ENCODE measurements at places on chromosomes 4 and X.

DNA sequence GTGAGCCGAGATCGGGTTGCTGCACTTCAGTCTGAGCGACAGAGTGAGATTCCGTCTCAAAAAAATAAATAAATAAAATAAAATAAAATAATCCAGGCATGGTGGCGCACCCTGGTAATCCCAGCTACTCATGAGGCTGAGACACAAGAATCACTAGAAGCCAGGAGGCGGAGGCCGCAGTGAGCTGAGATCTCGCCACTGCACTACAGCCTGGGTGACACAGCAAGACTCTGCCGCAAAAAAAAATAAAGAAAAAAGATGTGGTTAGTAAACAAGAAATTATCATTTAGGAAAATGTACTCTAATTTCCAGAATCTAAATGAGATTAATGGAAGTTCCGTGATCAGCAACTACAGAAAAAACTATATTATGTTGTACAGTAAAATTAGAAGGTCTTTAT lies 14.5 kb upstream of the LRBA start:
- DNase-seq: no peak

- no peak for DNase-seq
These were observed 12.4 kb downstream of the PPID start for GRCh38 chr4:158710814-158711213.

GRCh38 chrX:69178592-69178991 lies 13.3 kb upstream of the PJA1 start:
- DNase-seq: no peak

DNA sequence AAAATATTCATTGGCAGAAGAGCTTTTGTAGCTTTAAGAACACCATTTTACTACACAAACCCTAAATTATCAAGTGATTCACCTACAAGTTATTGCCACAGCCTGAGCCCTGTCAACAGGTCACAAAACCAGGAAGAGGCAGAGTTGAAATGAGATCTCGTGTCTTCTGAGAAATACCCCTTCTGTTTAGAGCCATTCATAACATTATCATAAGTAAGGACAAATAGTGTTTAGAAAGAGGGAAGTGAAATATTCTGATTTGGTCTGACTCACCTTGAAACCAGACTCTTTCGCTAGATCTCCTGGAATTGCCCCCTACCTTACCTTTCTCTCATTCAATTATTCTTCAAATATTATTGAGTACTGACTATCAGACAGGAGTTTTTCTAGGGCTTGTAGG lies 5.9 kb downstream of the ETDB start:
- peak; percentile 23 for DNase-seq

DNA sequence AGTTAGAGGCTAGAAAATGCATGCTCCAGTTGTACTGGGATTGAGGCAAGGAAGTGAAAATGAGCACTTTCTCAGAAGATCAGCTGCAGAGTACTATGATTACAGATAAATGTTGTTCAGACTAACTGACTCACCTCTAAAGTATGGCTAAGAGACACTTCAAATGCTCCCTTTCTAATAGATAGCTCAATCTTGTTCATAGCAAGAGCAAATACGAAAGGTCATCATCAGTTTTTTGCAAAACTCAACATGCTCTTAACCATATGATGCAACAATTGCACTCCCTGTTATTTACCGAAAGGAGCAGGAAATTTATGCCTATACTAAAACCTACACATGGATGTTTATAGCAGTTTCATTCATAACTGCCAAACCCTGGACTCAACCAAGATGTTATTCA lies 838.4 kb upstream of the INTU start:
- no peak for DNase-seq

DNA sequence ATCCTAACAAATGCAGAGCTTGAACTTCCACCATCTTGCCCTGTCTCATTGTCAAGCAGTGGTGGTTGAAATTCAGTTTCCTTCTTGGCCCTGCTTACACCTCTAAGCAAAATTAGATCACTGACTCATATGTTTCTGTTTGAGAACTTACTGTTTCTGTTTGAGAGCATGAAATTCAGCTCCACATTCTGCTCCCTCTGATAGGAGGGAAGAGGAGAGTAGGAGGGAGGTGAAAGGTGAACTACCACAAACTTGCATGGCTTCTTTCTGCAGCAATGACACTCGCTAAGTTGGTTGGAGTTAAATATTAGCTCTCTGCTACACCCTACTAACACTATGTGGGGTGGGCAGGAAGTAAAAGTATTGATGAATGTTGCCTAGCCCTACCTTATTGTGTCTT lies 117.8 kb upstream of the EDA2R start:
- DNase-seq: no peak

GRCh38 chrX:149006235-149006634 lies 498.9 kb downstream of the IDS start:
- DNase-seq: no peak

- DNase-seq: no peak
These were observed 16.0 kb downstream of the XG start for GRCh38 chrX:2767631-2768455.

- no peak for DNase-seq
These were observed 326.8 kb downstream of the BMPR1B start for GRCh38 chr4:95084584-95084983.

GRCh38 chrX:119682019-119682989 lies 10.7 kb downstream of the SEPTIN6 start:
- no peak for DNase-seq

GRCh38 chr4:107187091-107187490 lies 151.0 kb upstream of the DKK2 start:
- no peak for DNase-seq

DNA sequence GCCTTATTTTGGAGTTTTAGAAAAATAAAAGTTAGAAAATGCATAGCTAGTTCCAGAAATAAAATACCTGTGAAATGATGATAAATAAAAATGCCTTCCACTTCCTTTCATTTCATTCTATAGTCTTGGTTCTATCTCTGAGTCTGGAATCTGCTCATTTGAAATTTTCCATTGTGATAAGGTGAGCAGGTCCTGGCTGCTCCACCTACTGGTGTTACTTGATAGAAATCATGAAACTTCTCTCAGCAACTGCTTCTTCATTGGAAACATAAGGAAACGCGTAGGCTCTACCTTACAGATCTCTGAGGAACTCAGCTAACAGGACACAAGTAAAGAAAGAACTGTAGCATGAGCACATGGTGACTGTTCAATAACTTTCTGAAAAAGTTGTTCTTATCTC lies 141.8 kb downstream of the DCHS2 start:
- no peak for DNase-seq

- DNase-seq: no peak
These were observed 38.6 kb downstream of the TRPC5 start for GRCh38 chrX:112043997-112044396.

GRCh38 chrX:152832520-152832919 lies 1.7 kb downstream of the NSDHL start:
- DNase-seq: no peak

- DNase-seq: no peak
These were observed 58.8 kb upstream of the ENPEP start for GRCh38 chr4:110417136-110417535.

DNA sequence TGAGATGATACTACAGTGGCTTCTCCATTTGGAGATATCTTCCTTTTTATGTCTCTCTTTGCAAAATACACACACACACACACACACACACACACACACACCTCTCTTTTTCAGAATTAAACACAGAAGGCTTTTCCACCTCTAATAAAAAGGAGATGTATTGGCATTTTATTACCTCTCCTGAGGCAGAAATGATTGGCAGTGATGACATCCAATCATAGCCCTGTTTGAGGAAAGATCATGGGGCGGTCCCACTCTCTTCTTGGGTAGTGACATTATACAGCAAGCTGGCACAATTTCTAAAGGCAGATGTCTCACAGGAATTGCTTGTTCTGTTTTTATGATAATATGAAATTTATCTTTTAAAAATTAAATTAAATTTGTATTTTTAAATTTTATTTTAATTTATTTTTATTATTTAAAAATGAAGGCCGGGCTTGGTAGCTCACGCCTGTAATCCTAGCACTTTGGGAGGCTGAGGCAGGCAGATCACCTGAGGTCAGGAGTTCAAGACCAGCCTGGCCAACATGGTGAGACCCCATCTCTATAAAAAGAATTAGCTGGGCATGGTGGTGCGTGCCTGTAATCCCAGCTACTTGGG lies 15.6 kb downstream of the CHRNA9 start:
- peak; percentile 22 for DNase-seq

GRCh38 chr4:185911556-185912064 lies 99.6 kb upstream of the SORBS2 start:
- no peak for DNase-seq

DNA sequence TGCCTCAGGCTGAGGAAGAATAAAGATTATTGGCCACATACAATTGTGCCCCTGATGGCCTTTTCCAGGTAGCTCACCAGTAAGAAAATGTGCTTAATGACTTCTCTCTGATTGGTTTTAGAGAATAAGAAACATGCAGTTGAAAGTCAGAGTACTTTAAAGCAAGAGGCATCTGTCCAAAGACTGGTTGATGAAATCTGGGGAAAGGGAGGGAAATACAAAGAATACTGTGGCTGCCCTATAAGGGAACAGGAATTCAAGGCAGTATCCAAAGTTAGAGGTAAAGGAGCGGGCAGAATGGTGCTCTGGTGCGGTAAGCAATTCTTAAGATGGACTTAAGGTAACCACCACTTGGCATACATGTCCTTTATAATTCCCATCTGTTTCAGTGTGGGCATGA lies 11.4 kb downstream of the PBDC1 start:
- DNase-seq: no peak

- no peak for DNase-seq
These were observed 31.4 kb upstream of the SOWAHD start for GRCh38 chrX:119726900-119727555.

GRCh38 chr4:108820492-108821350 lies 57.9 kb upstream of the ETNPPL start:
- no peak for DNase-seq
